HCEC 1CT (cell line): ENCODE measurements at places on chromosomes 12 and 14.
A peak's percentile ranks its signal among the peaks of the same experiment; 100 is the strongest.

- DNase-seq: no peak
Observed at GRCh38 chr12:57491393-57492280, 3.8 kb downstream of the MARS1 start.

GRCh38 chr14:80607430-80608190, 333.9 kb downstream of the CEP128 start:
- no peak for DNase-seq

- DNase-seq: no peak
Observed at GRCh38 chr12:1102115-1102514, 111.1 kb downstream of the ERC1 start.

DNA sequence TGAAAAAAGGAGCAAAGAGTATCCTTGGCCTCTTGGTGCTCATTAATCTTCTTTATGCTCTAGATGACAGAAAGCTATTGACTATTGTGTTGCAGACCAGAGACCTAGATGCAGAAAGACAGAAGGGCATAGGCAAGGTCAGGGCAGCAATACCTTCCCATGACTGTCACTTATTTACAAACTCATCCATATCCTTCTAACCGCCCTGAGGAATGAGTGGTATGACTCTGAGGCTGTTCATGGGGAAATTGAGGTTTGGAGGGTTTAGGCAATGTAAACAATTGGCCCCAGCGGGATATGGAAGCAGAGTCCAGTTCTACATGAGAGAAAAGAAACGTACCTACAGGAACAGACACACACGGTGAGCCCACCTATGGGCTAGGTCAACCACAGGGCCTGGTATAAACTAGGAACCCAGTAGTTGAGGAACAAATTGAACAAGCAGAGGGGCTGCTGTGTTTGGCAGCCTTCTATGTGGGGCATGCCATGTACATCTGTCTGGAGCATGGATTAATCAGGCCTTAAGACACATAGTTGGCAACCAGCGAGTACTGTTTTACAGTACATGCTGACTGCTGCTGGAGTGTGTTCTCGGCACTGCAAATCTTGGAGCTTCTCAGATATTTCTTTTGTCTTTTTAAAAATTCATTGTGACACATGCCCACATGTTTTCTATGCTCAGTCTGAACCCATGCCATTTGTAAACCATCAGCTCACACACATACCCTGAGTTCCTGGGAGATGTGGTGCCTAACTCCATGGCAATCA, 159.7 kb upstream of the NTF3 start:
- DNase-seq: no peak

- no peak for DNase-seq
Observed at GRCh38 chr12:5889381-5890047, 55.5 kb downstream of the ANO2 start.

GRCh38 chr14:99716850-99717681, 33.0 kb downstream of the CYP46A1 start:
- DNase-seq: no peak

DNA sequence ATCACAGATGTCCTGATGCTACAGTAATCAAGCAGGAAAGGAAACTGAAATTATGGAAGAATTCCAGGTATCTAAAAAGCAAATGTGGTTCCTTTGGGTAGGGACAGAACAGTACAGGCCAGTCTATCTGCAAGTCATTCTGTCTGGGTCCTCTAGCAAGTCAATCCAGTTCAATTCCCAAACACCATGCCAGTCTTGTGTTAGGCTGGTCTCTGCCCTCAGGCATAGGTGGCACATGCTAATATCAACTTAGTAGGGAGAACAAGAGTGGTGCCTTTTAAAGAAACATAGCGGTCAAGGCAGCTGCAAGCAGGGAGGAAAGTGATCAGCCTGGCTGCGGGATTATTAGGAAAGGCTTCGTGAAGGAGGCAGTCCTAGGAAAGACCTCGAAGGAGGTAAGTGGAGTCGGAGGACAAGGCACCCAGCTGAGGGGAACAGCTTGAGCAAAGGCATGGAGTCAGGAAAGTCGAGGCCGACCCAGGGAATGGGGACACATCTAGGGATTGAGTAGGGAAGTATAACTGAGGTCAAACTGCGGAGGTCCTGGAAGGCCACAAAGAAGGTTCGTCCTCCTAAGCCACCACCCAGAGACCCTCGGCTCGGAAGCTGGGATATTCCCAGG, 3.8 kb upstream of the PLEKHG6 start:
- DNase-seq: no peak

GRCh38 chr12:6346235-6346832, 4.5 kb upstream of the TNFRSF1A start:
- no peak for DNase-seq

DNA sequence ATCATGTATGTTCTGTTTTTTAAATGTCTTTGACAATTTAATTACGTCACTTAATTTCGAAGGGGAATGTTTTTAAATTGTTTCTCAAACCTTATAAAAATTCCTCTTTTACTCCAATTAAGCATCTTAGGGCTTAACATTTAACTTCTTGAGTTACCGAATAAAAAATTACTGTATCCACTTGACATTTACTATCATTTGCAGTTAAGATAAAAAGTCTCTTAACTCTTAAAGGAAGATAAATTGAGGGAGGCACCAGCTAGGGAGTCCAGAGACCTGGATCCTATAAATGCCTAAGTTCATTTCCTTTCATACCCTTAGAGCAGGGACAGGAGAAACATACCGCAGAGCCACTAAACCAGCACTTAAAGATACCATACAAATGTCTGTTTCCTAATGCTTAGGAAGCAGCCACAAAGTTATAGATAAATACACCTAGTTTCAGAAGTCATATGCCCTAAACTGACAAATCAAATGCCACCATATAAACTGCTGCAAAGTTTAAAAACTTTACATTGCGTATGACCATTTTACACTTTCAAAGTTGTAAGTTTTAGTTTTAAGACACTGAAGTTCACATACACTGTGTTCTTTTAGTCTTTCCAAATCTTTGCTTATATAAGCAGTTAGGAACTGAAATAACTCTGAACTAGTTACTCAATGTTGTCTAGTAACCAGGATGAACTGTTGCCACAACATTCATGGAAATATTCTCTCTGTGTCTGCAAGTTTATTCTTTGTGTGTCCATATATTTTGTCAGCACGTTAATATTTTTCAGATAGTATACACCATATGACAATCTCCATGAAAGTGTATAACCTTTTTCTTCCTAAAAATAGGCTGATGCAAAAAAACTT, 71.2 kb downstream of the GALNT4 start:
- peak; percentile 59 for DNase-seq
